ENCODE measurements at places on chromosomes 16 and 17.

GRCh38 chr16:30567160-30567990 is 4.1 kb downstream of the ZNF688 start:
- peak; percentile 74 for DNase-seq

DNA sequence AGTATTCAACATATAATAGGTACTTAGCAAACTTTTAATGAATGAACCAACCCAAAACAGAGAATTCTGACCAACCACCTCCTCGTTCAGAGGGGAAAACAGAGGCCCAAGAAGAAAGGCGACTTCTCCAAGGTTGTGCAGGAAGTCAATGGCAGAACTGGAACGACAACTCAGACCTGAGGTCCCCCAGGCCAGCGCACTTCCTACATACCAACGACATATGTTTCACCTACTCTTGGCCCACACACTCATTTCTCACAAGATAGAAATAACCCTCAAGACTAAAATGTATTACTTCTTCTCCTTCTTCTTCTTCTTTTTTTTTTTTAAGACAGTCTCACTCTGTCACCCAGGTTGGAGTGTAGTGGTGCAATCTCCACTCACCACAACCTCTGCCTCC is 14.4 kb downstream of the CHCT1 start:
- DNase-seq: no peak

- DNase-seq: no peak
These were observed 313.6 kb downstream of the HS3ST4 start for GRCh38 chr16:26005336-26005735.

DNA sequence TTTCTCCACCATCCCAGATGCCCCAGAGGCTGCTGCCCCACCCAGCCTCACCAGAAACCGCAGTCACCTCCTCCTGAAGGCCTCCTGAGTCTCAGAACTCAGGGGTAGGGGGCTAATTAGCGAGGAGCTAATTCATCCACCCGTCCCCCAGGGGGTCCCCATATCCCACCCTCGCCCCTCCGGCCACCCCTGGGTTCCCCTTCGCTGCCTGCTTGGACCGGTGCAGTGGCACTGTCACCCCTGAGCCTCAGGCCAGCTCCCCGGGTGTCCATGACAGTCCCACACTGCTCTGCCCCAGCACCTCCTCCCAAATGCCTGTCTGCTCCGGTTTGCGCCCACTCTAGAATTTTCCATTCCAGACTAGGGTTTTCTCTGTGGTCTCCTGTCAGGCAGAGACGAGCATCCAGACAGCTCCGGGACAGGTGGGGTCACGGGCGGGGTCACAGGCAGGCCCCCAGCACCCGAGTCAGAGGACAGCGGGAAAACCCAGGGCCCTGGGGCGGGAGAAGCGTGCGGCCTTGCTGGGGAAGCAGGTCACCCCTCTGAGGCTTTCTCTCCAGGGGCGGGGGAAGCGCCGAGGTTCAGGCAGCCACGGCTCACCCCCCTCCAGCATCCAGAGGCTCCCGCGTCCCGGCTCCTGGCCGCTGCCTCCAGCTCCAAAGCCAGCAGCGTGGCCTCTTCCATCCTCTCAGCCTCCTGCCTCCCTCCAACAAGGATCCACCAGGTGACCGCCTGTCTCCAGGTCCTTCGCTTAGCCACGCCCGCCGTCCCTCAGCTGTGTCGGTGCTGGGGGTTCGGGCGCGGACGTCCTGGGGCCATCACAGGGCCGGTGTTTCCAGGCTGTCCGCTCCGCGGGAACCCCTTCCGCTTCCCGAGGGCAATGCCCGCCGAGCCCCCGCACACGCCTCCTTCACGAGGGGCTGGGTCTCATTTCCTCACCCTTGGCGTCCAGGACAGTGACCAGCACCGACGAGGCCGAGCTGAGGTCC is 3.1 kb upstream of the PERCC1 start:
- no peak for DNase-seq

DNA sequence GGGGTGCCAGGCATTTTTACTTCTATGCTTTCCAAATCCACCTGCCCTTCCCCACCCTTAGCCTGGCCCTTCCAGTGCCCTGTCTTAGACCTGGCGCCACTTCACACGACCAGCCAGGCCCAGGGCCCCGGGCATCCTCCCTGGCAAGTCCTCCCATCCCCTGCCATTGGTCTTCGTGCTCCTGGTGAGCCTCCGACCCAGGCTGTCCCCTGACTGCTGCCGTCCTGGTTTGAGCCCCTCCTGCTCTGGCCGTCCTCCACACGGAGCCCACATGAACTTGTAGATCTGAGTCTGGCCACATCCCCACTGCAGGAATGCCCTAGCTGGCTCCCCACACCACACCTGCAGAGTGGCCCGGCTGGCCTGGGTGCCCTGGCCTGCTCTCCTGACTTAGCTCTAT is 44.0 kb downstream of the PRMT7 start:
- no peak for DNase-seq

All from CD8-positive, alpha-beta memory T cell (primary cell).